IMR-90 (cell line): ENCODE measurements at places on chromosomes 7 and 10. TPM values are rescaled to one million over a fixed set of nuclear protein-coding genes. Genes with fewer than 3 reads are reported as not detected.

OR2A1 gene
- not detected in 2 replicates for polyA plus RNA-seq

FAM25G gene
- polyA plus RNA-seq: not detected in 2 replicates

KLLN gene
- polyA plus RNA-seq: 0.26 and 0.36 TPM in 2 replicates

JCAD gene
- polyA plus RNA-seq: 14.8 and 15.9 TPM in 2 replicates

ACBD5 gene
- polyA plus RNA-seq: 6.5 and 7.7 TPM in 2 replicates

SYCE1 gene
- polyA plus RNA-seq: not detected in 2 replicates

PDZD7 gene
- polyA plus RNA-seq: 1.5 and 1.8 TPM in 2 replicates

SLC18A3 gene
- not detected in 2 replicates for polyA plus RNA-seq

CYP26C1 gene
- polyA plus RNA-seq: 0.01 and 0.02 TPM in 2 replicates

TMEM176A gene
- polyA plus RNA-seq: not detected in 2 replicates

SPDYE16 gene
- polyA plus RNA-seq: not detected in 2 replicates

PTPN20 gene
- 0.14 TPM in 1 of 2 replicates, not detected in the other for polyA plus RNA-seq

DDX50 gene
- polyA plus RNA-seq: 31.1 and 32.5 TPM in 2 replicates

TUBAL3 gene
- polyA plus RNA-seq: not detected in 2 replicates
